ENCODE measurements at places on chromosomes 6 and 20.
A peak's percentile ranks its signal among the peaks of the same experiment; 100 is the strongest.

DNA sequence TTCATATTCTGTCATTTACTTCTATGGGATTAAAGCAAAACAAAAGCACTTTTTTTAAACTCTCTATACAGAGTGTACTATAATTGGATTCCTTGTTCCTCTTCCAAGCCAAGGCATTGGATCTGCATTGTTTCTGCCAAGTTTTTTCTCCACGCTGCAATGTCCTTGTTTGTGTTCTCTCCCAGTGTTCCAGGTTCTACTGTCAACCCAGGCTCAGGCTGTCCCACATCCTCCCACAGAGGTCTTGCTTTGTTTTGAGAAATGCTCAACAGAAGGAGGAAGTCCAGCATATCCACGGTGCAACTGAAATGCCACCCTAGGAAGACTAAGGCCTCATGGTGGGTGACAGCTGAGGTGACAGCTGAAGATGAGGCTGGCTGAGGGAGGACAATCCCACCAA is 287.1 kb upstream of the PRDM1 start:
- DNase-seq = no peak

- peak; percentile 64 for DNase-seq
These were observed 388.4 kb upstream of the JARID2 start for GRCh38 chr6:14857501-14857900.

DNA sequence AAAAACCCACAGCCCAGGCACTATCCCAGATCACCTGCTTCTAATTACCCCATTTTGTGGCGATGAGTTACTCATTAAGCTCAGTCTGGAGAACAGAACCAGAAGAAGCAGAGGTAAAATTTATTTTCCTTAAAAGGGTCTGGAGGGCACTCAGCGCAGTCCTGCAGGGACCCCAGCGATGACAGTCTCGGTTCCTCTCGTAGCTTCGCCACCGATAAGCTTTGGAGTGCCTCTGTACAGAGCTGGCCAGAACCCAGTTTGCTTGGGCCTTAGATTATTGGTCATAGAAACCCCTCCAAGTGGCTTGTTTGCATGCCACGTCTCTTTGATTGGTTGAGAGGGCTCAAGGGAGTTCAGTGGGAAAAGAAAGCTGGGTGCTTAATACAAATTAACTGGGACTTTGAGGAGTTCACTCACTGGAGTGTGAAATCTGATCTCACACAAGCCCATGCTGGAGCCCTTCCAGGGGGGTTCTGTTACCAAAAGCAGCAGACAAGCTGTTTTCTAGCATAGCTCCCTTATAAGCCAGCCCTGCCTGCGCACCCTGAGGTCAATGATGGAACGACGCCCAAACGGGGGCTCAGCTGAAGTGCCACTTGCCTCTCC is 158.5 kb upstream of the ARID1B start:
- no peak for DNase-seq

GRCh38 chr6:6616656-6617055 is 28.1 kb downstream of the LY86 start:
- DNase-seq = no peak

- DNase-seq = peak; percentile 47
These were observed 23.8 kb downstream of the PRSS35 start for GRCh38 chr6:83536034-83536646.

DNA sequence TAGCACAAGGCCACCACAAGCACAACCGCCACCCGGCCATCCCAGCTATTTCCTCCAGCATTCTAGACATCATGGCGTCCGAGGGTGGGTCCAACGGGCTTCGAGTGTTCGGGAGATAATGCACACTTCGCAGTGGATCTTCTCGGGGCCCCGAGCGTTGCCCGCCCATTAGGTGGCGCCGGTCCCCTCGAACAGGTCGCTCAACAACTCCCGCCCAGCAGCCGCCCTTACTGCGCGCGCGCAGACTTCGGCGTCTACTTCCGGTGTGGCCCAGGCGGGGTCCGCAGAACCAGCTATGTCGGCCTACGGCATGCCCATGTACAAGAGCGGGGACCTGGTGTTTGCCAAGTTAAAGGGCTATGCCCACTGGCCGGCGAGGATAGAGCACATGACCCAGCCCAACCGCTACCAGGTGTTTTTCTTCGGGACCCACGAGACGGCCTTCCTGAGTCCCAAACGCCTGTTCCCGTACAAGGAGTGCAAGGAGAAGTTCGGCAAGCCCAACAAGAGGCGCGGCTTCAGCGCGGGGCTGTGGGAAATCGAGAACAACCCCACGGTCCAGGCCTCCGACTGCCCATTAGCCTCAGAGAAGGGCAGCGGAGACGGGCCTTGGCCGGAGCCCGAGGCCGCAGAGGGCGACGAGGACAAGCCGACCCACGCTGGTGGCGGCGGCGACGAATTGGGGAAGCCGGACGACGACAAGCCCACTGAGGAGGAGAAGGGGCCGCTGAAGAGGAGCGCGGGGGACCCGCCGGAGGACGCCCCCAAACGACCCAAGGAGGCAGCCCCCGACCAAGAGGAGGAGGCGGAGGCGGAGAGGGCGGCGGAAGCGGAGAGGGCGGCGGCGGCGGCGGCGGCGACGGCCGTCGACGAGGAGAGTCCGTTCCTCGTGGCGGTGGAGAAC is at the start of gene HDGFL1:
HDGFL1 (plus strand) TSS at position 286 of the 904 bp plus-strand sequence; CDS start at position 296, 10 bp downstream.
- DNase-seq = no peak

- DNase-seq = no peak
These were observed 2.9 kb downstream of the ISM1 start for GRCh38 chr20:13223736-13224520.

DNA sequence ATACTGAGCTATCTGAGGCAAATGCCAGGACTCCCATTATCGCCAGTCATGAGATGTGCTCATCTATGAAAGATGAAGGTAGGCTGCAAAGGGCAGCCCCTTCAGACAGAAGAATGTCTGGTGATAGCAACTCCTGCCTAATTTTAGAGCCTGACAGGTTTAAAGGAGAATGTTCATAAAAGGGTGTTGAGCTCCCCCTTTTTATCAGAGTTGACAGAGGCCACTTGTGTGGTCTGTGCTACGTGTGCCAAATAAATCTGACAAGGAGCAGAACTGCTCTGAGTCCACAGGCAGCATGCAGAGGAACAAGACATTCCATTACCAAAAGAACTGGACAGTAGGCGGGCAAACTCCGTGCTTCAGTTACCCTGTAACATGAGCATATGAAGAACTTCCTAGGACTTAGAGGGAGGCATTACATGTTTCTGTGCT is 101.8 kb downstream of the PREP start:
- no peak for DNase-seq

DNA sequence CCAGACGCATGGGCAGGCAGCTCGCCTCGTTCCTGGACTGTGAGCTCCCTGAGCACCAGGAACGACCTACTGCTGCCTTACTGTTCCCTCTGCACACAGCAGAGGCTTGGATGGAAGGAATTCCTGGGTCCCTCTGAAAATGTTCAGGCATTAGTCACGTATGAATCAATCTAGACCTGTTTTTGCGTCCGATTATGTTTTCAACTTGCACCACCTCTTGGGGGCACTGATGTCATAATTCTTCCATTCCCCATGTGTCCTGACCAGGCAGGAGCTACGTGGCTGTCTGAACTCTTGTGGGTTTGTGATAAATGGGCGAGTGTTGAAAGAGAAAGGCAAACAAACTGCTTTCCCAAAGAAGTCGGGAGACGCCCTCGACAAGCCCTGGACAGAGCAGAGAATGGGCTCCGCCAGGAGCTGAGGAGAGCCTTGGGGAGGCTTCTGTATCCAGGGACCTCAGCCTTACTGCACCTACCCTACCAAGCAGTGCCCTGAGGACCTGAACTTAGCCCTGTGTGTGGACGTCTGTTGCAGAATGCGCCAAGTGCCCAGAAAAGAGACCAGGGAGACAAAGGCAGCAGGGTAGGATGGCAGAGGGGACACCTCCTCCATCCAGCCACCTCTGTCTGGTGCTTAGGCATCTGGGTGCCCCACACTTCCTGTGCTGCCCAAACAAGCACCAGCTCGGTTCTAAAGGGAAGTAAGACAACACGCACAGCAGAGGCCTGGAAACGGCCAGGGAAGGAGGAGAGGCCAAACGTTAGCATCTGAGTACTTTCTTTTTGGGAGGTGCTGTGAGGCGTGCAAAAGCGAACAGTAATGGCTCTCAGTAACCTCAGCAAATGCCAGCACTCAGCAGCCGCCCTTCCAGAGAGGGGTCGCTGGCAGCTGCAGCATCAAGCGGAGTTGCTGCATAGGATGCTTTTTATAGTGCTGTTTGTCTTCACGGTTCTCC is 124.2 kb downstream of the LY86 start:
- DNase-seq = no peak

- DNase-seq = peak; percentile 43
These were observed 402 bp upstream of the TAF8 start for GRCh38 chr6:42049948-42050296.

DNA sequence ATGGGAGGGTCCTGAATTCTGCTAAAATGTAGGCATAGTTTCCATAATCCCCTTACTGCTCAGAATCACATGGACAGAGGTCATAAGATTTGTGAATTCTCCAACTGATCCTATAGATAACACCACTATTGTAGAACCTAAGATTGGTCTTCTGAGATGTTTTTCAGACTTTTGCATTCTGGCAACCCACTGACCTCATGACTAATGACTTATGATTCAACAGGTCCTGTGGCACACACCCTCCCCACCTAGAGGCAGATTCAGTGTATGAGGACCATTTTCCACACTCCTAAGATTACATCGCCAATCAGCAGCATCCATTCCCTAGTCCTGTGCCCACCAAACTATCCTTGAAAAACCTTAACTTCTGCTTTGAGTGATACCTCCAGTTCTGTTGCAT is 207.2 kb downstream of the BTBD9 start:
- DNase-seq = no peak

DNA sequence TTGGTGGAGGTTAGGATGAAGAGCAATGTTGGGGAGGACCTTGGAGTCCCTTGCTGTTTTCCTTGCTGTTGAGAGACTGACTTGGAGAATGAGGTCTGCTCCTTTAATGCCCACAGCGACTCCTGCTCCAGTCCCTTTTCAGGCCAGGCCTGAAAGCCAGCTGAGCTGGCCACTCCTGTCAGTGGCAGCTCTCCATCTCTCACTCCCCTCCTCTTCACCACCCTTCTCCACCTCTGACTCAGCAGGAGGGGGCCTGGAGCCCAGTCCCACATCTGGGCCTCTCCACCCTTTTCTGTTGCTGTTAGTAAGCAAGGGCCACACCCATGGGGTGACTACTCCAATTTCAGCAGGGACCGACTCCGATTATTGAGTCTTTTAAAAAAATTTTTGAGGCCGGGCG is 2.2 kb downstream of the SNX21 start:
- no peak for DNase-seq

- no peak for DNase-seq
These were observed 1.2 kb upstream of the FABP7 start for GRCh38 chr6:122778302-122778701.

DNA sequence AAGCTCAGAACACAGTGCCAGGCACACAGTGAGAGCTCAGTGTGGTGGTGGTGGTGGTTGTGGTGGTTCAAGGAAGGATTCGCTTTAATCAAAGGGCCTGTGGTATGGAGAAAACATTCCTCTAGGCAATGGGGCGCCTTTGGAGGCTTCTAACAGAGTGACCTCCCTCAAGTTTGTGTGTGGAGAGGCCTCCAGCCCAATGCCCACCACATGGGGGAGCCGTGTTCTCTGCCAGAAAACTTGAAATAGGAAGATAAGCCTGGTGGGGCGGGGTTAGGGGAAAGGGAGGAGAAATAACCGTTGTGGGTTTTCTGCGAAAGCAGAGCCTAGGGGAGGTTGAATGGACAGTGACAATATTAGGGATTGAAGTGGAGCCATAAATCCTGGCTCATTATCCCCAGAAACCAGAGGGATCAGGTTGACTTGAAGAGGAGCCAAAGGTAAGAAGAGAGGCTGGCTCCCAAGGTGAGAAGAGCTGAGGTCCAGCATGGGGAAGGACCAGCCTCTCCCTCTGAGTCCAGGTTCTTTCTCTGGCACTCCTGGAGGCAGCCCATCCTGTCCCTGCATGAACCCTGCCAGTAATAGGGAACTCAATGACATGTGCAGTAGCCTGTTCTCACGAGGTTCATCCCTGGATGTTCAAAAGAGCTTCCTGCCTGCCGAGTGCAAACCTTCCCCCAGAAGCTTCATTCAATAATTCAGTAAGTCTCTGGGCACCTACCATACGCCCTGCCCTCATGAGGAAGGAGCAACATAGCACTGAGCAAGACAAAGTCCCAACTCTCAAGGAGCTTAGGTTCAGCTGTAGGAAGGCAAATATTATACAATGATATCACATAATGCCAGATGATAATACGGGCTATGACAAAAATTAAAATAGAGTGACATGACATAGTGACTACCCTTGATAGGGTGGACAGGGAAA is 51.4 kb downstream of the TGM2 start:
- no peak for DNase-seq

GRCh38 chr20:48782901-48783308 is 44.9 kb downstream of the PREX1 start:
- DNase-seq = no peak

DNA sequence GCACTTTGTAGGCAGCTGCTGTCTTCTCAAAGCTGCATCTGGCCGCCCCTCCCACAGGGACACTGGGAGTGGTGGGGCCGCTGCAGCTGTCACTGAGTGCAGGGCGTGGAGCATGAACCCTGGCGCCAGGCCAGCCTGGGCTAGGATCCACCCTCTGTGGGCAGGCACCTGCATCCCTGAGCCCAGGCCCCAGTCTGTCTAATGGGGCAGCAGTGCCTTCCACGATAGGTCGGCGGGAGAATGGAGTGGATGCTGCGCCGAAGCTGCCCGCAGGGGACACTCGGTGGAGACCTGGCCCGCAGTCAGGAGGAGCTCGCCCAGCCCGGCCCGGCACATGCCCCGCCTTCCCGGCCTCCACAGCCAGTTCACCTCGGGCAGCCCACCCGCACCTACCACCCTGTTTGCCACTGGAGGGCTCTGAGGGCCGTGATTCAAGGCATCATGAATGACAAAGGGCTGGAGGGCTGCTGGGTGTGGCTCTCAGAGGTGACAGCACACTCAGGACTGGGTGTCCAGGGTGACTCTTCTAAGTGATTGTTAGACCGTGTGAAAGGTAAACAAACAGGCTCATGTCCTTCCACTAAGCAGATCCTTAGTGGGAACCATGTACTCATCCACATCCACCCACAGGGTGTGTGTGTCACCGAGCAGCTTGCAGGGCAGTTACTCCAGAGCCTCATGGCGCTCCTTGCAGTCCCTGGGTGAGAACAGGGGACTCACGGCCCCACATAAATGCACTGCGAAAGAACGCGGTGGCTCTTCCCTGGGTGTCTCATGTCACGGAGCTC is 133.9 kb downstream of the AGPAT4 start:
- no peak for DNase-seq

DNA sequence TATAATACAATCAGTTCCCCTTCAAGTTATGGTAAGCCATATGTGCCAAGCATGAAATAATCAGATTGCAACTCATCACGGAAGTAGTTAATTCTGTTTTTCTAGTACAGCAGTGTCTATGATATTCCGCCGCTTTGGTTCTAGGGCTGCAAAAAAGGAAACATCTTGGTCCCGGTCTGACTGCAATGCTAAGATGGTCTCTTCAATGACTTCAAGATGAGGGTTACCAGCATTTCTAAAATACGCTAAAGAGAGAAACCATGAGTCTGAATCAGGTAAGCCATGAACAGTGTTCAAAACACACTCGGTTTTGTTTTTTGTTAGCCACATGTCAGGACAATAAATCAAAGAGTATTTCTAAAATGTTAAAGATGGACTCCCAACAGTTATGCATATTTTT is 3.2 kb upstream of the ANKRD60 start:
- DNase-seq = no peak

GRCh38 chr20:37356961-37357371 is 11.0 kb downstream of the SRC start:
- DNase-seq = no peak
